ENCODE measurements at places on chromosomes 3 and 15. TPM values are rescaled to one million over a fixed set of nuclear protein-coding genes. Genes with fewer than 3 reads are reported as not detected.

DNA sequence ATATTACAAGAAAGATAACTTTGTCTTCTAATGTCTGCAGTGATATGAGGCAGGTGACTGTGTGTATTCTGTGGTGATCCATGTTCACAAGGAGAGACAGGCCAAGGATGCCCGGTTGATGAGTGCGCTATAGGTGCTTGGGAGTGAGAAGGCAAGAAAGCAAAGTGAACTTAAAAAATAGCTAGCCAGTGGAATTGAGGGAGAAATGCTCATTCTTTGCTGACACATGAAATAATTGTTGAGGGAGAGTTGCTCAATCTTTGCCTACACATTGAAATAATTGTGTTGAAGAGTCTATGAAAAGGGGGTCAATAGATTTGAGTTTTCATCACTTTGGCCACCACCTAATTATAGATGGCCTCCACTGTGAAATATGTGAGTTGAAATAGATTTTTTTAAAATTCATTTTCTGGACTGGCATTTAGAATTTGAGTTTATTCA lies 156.3 kb downstream of the LPP start:
- DNase-seq = no peak

DNA sequence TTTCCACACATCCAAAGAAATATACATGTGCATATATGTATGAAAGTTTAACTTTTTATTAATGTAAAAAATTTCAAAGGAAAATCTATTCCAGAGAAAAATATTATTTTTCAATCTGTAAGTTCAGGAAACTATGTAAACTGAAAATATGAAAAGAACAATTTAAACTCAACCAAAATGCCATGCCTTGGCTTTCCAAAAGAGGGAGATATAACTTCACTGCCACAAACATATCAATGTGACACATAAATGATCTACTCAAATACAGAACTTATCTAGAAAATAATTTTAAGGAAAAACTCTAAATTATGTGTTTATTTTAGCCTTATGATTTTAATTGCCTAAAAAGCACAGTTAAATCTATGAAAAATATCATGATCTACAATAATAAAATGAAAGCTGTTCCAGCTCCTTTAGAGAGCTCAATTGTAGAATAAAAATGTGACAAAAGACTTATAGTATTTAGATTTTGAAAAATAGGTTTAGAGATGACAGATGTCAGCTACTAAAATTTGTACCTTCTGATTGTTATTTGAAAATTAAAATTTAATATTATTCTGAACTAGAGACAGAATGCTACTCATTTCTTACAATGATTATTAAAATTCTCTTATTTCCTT lies 94.8 kb downstream of the GBE1 start:
- no peak for DNase-seq

The ANKRD63 gene
- 0.26 TPM for total RNA-seq

DNA sequence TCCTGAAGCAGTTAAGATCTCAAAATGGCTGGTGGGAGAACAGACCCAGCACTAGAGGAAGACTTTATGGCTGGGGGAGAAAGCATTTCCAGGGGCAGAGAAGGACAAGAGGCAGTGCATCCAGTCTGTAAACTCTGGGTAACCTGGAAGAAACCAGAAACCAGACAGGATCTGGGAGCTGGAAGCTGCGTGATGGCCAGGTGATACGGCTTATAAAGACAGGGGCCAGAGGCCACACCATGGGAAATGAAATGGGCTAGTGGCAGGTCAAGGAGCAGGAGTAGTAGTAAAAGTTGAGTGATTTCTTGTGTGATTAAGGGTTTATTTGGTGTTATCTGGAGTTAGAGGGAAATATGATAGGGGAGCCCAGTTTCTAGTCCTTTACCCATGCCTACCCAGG lies 144.7 kb upstream of the ARRDC4 start:
- DNase-seq = no peak

DNA sequence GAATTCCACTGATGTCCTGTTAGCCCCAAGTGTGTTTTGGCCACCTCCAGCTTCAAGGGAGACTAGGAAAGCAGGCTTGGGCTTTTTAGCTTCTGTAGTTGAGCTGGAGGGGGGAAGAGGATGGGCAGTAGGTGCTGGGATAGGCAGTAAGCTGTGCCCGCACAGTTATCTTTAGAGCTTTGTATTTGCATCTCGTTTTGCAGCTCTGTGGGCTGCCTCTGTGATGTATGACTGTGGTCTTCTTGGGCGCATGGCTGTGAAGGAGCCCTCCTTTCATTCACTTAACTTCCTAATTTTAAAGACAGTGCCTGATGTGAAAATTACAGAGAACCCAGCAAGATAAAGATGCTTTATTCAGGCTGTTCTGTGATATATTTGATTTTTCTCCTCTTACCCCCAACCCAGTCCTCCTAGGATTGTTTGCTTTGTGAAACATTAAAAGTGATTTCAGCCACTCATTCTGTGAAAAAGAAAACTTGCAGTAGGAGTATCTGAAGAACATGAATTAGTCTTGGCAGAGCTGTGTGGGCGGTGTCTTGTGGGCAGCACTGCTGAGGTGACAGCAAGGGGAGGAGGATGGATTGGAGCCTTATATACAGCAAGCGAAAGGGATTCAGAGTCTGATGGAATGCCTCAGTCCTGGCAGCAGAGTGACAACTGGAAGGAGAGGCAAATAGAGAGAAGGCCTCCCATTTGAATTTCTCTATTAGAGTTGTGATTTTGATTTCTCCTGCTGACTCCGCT lies 74.3 kb downstream of the LARS2 start:
- DNase-seq = no peak

The UACA gene
- 34.4 TPM for total RNA-seq

DNA sequence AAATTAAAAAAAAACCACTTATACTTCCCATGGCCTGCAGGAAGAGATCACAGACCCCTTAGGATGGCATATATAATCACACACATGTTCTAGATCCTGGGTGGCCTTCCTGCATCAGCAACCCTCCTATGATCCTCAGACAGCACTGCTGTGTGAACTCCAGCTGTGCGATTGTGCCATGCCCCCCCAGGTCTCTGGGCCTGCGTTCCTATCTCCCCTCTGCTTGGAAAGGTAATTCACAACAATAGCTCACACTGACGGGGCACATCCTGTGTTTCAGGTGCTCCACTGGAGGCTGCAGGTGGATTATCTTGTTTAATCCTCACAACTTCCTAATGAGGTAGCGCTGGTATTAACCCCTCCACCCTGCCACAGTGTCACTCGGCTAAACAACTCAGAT lies 71.2 kb upstream of the GLCE start:
- DNase-seq = no peak

- no peak for DNase-seq
Measured at GRCh38 chr3:108494906-108495531, 15.4 kb downstream of the MYH15 start.

- no peak for DNase-seq
Measured at GRCh38 chr3:129599073-129599472, 7.4 kb downstream of the PLXND1 start.

The SH2D7 gene
- not detected for total RNA-seq

DNA sequence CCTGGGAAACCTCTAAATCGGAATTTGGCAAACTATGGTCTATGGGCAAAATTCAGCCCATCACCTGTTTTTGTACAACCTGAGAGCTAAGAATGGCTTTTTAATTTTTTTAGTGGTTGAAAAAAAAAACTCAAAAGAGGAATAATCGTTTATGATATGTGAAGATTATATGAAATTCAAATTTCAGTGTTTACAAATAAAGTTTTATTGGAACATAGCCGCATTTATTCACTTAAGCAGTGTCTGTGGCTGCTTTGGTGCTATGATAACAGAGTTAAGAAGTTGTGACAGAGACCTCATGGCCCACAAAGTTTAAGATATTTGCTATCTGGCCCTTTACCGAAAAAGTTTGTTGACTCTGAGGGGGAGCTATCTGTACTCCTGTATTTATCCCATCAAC lies 36.4 kb upstream of the LACTB start:
- DNase-seq = no peak

GRCh38 chr15:44194323-44195150 lies 534 bp downstream of the FRMD5 start:
- DNase-seq = no peak

DNA sequence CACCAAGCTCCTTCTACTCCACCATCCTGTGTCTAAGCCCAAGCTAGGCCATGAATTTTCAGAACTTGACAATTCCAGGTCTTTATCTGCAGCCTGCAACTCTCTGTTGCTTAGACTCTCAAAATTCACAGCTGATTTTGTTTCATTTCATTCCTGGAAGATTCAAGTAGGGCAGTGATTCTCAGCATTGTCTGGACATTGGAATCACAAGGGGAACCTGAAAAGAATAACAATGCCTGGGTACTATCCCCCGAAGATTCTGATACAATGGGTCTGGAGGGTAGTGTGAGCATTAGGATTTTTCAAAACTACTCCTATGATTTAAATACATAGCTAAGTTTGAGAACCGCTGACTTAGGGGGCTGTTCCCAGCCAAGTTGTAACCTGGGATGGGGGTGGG lies 534.7 kb upstream of the IL12A start:
- no peak for DNase-seq

DNA sequence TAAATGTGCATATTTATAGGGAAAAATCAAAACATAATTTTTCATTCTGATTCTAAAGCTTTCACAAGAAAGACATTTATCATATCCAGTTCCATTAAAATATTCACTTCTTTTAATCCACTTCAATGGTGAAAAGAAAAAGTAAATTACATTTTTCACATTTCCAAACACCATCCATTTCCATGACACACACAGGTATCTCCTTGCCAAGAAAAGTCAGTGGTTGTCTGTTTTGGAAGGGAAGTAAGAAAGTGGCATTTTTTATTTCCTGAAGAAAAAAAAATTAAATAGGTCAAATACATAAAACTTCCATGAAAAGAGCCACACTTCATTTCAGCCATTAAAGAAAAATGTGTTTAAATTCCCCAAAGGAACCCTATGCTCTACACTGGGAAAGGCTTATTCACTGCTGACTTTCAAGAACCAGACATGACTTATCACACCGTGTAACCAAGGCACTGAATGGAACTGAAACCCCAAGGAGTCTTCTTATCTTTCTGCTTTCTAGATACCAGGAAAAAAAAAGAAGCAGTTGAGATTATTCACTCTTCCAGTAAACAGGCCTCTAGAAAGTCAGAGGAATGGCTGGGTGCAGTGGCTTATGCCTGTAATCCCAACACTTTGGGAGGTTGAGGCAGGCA lies 44.5 kb downstream of the OSBPL10 start:
- no peak for DNase-seq

The C3orf70 gene
- 1.8 TPM for total RNA-seq

DNA sequence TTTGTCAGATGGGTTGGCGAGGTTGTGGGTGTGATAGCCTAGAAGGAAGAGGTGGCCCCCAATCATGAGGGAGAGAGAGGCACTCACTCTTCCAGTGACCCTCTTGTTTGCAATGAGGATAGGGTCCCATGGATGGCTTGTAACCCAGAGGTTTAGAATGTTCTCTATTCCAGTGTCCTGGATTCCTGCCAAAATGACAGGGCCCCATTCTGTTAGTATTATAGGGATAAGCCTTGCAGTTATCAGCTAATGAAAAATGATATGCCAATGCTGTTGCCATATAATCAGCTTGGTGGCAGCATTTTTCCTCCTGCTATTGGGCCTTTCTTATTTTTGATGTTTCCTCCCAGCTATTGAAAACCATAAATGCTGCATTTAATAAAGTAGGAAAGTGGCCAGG lies 23.3 kb upstream of the SENP7 start:
- DNase-seq = no peak

DNA sequence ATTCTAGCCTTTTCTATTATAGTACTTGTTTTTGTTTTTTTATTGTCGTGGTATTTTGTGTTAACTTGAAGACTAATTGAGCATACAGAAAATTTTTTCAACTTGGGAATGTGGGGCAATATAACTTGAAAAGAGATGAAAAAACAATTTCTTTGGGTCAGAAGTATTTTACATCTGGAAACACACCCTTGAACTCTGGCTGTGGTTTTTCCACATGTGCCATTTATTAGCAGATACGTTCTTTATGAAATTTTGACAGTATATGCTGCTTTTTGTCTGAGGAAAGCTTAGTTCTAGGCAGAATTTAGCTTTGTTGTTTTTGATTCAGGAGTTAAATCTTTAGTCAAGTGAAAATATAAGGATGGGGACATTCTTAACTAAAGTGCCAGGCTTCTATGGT lies 44.7 kb downstream of the TCF12 start:
- DNase-seq = no peak

DNA sequence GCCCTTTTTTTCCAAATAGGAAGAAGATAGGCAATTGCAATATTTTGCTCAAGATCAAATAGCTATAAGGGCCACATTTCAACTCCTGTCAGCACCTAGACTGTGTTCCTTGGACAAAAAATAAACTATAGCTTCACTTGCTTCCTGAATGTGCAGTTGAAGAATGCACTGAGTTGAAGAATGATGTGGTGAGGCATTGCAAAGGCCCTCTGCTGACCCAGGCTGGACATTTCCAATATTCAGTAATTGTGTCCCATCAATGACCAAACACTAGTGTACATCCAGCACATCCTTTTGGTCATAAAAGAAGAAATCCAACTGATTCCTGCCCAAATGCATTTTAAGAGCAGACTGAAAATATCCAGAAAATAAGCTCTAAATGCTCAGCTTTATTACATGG lies 424.8 kb upstream of the TGFBR2 start:
- DNase-seq = no peak

- DNase-seq = no peak
Measured at GRCh38 chr3:12999147-13000140, 73.8 kb downstream of the IQSEC1 start.

DNA sequence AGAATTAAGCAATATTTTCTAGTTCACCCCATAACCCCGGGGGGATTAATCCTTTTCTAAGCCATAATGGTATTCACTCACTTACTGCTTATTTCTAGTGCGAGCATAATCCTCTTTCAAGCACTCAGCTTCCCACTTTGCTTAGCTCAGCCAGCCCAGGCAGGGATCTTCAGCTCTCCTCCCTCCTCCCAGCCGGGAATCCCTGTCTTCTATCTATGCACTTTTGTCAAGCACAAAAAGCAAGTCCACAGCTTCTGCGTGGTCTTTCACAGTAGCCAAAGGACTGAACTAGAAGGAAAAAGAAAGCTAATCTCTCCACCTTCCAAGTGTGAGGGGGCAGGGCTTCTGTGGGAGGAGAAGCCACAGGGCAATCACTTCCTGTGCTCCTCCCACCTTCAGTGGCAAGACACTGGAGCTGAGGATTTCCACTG lies 62.8 kb downstream of the PEX5L start:
- no peak for DNase-seq

DNA sequence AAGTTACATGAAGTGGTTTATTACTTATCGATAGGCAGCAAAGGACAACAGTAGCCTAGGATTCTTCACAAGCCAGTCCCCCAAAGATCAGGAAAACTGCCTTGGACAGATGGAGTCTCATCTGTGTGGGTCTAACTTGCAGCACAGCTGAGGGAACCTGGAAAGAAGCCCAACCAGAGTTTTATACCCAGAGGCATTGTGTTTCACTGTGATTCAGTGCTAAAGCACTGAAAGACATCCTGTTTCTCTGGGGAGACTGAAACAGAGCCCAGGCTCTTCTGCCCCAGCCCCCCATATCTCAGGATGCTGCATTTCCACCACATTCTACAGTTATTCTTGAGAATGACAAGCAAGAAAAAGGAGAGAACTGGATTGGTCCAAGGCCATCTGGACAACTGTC lies 48.2 kb upstream of the PYDC2 start:
- no peak for DNase-seq

- no peak for DNase-seq
Measured at GRCh38 chr3:103787879-103788278, 1353.1 kb downstream of the ZPLD1 start.

- DNase-seq = no peak
Measured at GRCh38 chr15:100730655-100731266, 128.4 kb downstream of the ASB7 start.

GRCh38 chr3:168876346-168877035 lies 780.8 kb upstream of the GOLIM4 start:
- no peak for DNase-seq

GRCh38 chr15:88834211-88834812 lies 31.1 kb downstream of the ACAN start:
- DNase-seq = peak; percentile 13

The TICRR gene
- 37.3 TPM for total RNA-seq

The SEMA6D gene
- 3.7 TPM for total RNA-seq
